ENCODE measurements at places on chromosomes 5 and 9. TPM values are rescaled to one million over a fixed set of nuclear protein-coding genes. Genes with fewer than 3 reads are reported as not detected.

TIGD6 gene
- 2.1 TPM for total RNA-seq

MPDZ gene
- 86.0 TPM for total RNA-seq

DNA sequence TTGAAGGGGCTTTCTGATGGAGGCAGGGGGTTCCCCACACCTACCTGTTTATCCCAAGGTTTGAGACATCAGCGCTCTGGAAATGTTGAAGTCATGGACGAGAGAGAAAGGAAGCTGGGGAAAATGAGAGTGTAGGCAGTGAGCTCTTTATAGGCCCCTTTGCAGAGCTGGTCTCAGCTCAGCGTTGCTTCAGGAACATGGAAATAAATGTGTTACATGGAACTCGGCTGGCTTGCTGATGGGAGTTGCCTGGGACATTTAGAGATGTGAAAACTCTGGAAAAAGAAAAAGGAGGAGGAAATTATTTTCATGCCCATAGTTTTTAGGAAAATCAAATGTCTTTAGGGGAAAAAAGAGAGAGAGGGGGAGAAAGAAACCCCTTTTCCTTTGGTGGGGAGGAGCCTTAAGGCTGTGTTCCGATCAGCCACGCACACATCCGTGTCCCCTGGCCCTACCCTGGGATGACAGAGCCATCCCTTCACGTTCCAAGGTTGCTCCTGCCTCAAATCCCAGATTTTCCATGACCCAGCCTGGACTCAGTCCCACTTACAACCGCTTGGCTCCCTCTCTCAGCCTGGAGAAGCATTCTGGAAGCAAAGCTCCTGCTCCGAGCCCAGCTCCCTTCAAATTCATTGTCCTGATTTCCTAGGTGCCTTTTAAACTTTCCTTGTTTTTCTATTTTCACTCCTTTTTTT is 78.3 kb downstream of the COL27A1 start:
- peak; percentile 90 for DNase-seq

DNA sequence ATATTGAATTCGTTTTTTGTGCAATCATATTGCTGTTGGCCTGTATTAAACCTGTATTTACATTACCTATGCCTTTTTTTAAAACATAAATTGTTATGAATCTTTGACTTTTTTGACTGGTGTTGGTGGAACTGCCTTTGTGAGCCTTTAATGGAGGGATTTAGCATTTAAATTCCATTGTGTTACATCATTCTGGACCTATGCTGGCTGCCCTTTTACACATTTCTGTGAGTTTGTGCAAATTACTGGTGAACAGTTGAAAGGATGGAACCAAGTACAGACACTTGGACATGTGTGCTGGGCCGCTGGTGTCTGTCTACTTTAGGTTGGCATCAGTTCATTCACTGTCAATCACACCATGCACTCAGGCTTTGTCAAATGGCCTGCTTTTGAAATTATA is 3.4 kb downstream of the SNX18 start:
- DNase-seq = peak; percentile 35

DNA sequence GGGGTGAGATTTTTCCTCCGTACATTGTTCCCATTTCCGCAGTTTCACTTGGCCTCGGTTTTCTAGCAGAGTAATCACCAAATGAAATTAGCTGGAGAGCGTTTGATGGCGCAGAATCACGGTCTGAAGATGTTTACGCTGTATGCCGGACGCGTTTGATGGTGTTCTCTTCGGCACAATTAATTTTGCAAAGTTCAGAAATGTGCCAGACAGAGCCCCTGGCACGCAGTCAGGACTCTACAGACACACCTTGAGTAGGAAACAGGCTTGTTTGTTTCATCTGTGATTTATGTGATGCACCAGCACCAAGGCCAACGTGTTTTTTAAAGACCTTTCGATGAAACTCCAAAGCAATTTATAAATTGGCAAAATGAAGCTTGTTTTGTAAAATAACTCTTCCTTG is 863 bp upstream of the LIFR start:
- no peak for DNase-seq

GRCh38 chr5:123700624-123701287 is 188.8 kb downstream of the CSNK1G3 start:
- peak; percentile 48 for DNase-seq

GRCh38 chr5:119171686-119172085 is 100.8 kb downstream of the DMXL1 start:
- DNase-seq = no peak

- DNase-seq = no peak
Measured at GRCh38 chr9:14092344-14092743, 221.6 kb downstream of the NFIB start.

GRCh38 chr5:14186059-14186830 is 43.1 kb downstream of the TRIO start:
- no peak for DNase-seq
